MCF 10A (cell line): ENCODE measurements at places on chromosomes 13 and 19. TPM values are rescaled to one million over a fixed set of nuclear protein-coding genes. Genes with fewer than 3 reads are reported as not detected.

DNA sequence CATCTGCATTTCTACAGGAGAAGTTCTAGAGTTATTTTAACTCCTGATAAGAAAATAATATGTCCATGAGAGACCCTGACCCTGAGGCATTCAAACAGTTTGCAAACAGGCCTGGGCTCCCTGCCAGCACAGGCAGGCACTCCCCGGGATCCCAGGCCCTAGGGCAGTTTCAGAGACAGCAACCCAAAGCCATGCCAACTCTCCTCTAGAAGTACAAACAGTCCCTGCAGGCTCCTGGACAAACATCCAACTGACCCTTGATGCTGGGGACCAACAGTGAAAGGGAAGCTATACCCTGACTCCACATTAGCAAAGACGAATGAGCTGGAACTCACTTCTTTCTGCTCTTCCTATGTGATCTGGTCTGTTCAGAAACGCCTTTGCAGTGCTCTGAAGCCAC, 44.8 kb downstream of the CCDC70 start:
- peaks cover 21% of the 10 kb centered on the region for H3K27me3 ChIP-seq
- peaks cover 14% of the 10 kb centered on the region for H3K4me1 ChIP-seq
- H3K36me3 ChIP-seq = no peaks in the 10 kb centered on the region
- no peak overlapping the region for H3K27ac ChIP-seq
- DNase-seq = peak; percentile 69

- no peak for DNase-seq
- H3K4me1 ChIP-seq = no peaks in the 10 kb centered on the region
- no peak overlapping the region for H3K27ac ChIP-seq
Observed at GRCh38 chr13:91889641-91890040, 491.2 kb downstream of the GPC5 start.

DNA sequence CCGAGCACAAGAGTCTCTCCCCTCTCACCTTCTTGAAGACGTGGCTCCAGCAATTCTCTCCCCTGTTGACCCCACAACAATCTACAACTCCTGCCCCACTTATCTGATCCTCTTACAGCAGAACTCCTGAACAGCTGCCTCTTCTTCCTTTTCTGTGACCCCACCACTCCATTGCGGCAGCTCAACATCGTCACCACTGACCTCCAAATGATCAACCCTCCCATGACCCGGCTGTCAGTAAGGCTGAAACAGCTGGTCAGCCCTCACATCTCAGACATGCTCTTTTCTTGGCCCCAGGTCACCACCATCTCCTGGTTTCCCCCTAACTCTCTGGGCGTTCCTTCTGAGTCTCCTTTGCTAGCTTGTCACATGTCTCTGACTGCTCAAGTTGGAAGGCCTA, 1.8 kb downstream of the EXOSC5 start:
- H3K27me3 ChIP-seq = no peaks in the 10 kb centered on the region
- DNase-seq = no peak
- H3K27ac ChIP-seq = peak overlapping the region; percentile 76

- H3K4me3 ChIP-seq = no peak overlapping the region
- no peak for DNase-seq
- no peaks in the 10 kb centered on the region for H3K27me3 ChIP-seq
- H3K4me1 ChIP-seq = no peaks in the 10 kb centered on the region
- no peaks in the 10 kb centered on the region for H3K36me3 ChIP-seq
Observed at GRCh38 chr13:22399801-22400420, 729.0 kb downstream of the FGF9 start.

Gene ZNF30
- total RNA-seq = 2.3 and 4.0 TPM in 2 replicates

DNA sequence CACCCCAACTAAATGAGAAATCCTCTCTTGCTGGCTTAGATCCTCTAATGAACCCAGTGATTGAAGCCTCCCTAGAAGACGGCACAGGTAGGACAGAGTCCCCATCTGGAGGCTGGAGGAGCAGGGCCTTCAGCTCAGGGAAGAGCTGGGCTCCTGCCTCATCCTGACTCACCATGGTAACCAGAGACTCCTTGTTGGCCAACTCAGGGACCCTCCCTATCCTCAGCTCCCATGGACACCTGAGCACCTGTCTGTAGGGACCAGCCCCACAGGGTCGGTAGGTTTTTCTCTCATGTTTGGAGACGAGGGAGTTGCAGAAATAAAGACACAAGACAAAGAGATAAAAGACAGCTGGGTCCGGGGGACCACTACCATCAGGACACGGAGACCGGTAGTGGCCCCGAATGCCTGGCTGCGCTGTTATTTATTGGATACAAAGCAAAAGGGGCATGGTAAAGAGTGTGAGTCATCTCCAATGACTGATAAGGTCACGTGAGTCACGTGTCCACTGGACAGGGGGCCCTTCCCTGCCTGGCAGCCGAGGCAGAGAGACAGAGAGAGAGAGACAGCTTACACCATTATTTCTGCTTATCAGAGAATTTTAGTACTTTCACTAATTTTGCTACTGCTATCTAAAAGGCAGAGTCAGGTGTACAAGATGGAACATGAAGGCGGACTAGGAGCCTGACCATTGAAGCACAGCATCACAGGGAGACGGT, 26.6 kb downstream of the SIGLEC7 start:
- H3K4me1 ChIP-seq = no peaks in the 10 kb centered on the region
- no peaks in the 10 kb centered on the region for H3K36me3 ChIP-seq
- no peak overlapping the region for H3K4me3 ChIP-seq
- no peak overlapping the region for H3K27ac ChIP-seq
- H3K27me3 ChIP-seq = no peaks in the 10 kb centered on the region

DNA sequence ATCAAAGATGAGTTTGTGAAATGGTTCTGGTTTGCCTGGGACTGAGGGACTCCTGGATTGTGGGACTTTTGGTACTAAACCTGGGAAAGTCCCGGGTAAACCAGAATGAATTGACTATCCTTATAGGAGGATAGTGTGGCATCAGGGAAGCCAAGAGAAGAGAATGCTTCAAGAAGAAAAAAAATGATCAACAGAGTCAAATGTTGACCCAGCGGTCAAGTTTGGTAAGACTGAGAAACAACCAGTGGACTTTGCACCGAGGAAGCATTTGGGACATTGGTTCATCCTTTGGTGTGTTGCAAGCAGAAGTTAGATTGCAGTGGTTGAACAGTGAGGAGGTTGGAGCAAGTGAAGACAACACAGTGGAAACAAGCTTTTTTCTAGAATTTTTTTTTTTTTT, 33.5 kb downstream of the CLEC17A start:
- no peaks in the 10 kb centered on the region for H3K27me3 ChIP-seq
- no peaks in the 10 kb centered on the region for H3K4me1 ChIP-seq
- H3K27ac ChIP-seq = no peak overlapping the region
- no peaks in the 10 kb centered on the region for H3K36me3 ChIP-seq
- no peak for DNase-seq
- H3K4me3 ChIP-seq = no peak overlapping the region

DNA sequence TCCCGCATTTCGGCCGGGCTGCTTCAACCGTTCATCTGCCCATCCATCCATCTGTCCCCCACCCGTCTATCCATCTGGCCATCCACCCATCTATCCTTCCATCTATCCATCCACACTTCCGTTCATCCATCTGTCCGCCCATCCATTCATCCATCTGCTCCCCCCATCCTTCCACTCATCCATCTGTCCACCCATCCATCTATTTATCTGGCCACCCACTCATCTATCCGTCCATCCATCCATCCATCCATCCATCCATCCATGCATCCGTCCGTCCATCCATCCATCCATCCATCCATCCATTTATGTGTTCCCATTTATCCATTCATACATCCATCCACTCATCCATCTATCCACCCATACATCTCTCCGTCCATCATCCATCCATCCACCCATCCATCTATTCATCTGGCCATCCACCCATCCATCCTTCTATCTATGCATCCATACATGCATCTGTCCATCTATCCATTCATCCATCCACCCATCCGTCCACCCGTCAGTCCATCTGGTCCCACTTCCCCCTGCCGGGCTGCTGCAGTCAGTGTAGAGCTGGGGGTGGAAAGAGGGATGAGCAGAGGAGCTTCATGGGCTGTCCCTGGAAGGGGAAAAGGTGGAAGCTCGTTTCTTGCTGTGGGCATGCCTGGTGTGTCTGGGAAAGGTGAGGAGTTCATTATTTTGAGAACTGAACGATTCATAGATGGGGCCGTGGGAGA, 722 bp downstream of the HSD11B1L start:
- H3K4me3 ChIP-seq = peak overlapping the region; percentile 76
- peak overlapping the region; percentile 32 for H3K27ac ChIP-seq
- H3K36me3 ChIP-seq = no peaks in the 10 kb centered on the region

- H3K36me3 ChIP-seq = no peaks in the 10 kb centered on the region
- H3K4me3 ChIP-seq = no peak overlapping the region
- no peak overlapping the region for H3K27ac ChIP-seq
- H3K4me1 ChIP-seq = no peaks in the 10 kb centered on the region
- H3K27me3 ChIP-seq = no peaks in the 10 kb centered on the region
- no peak for DNase-seq
Observed at GRCh38 chr13:73742982-73743381, 391.2 kb downstream of the KLF12 start.

DNA sequence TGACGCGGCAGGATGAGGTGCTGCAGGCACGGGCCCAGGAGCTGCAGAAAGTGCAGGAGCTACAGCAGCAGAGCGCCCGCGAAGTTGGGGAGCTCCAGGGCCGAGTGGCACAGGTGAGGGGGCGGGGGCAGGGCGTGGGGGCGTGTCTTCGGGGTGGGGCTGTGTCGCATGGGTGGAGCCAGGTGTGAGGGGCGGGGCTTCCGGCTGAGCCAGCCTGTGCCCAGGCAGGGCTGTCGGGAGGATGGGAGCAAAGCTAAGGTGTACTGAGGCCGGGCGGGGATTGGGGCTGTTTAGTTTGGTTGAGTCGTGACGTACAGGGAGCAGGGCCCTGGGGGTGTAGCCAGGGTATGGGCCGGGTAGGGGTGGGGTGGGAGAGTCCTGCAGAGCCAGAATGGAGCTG, 62.3 kb downstream of the KCNC3 start:
- no peaks in the 10 kb centered on the region for H3K36me3 ChIP-seq
- H3K4me1 ChIP-seq = no peaks in the 10 kb centered on the region
- no peak overlapping the region for H3K27ac ChIP-seq
- no peak for DNase-seq

DNA sequence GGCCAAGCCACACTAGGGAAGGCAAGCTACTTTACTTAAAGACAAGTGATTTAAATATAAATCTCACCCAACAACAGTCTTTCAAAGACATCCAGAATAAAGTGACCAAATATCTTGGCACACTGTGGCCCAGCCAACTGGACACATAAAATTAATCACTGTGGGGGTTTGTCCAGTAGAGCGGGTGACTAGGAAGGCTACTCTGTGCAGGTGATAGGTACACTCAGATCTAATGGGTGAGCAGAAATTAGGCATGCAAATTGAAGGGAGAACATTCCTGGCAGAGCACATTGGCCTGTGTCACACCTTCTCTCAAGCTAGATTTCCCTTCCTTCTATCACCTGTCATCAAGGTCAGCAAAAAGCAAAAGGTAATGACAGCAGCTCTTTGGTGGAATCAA, 23.4 kb upstream of the CYSLTR2 start:
- no peak overlapping the region for H3K4me3 ChIP-seq
- no peak for DNase-seq
- no peak overlapping the region for H3K27ac ChIP-seq
- H3K36me3 ChIP-seq = no peaks in the 10 kb centered on the region
- no peaks in the 10 kb centered on the region for H3K27me3 ChIP-seq

Gene SCN1B
- 0.19 and 0.27 TPM in 2 replicates for total RNA-seq

Gene KL
- not detected in 2 replicates for total RNA-seq

Gene NLRP5
- total RNA-seq = not detected in 2 replicates

DNA sequence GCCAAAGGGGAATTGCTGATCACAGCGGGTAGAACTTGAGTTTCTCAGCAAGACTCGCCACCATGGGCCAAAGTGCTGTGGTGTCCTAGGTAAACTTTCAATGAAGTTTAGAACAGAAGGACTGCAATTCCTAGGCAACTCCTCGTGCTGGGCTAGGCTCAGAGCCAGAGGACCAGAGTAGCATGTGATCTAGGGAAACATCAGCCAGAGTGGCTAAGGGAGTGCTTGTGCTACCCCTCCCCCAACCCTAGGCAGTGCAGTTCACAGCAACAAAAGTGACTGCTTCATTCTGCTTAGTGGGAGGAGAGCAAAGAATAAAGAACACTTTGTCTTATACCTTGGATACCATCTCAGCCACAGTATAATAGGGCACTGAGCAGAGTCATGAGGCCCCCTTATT, 1658.6 kb upstream of the MIR17HG start:
- H3K4me3 ChIP-seq = no peak overlapping the region
- DNase-seq = no peak
- H3K4me1 ChIP-seq = peaks cover 12% of the 10 kb centered on the region
- H3K27me3 ChIP-seq = no peaks in the 10 kb centered on the region
- no peak overlapping the region for H3K27ac ChIP-seq

- no peak for DNase-seq
- no peak overlapping the region for H3K4me3 ChIP-seq
- H3K27ac ChIP-seq = no peak overlapping the region
- no peaks in the 10 kb centered on the region for H3K27me3 ChIP-seq
Observed at GRCh38 chr13:26420282-26420960, 137.1 kb upstream of the WASF3 start.

GRCh38 chr13:113848431-113849260, 15.2 kb downstream of the GAS6 start:
- H3K27me3 ChIP-seq = no peaks in the 10 kb centered on the region
- no peak overlapping the region for H3K27ac ChIP-seq
- peak; percentile 86 for DNase-seq
- peaks cover 20% of the 10 kb centered on the region for H3K4me1 ChIP-seq

Gene IGFL3
- not detected in 2 replicates for total RNA-seq

DNA sequence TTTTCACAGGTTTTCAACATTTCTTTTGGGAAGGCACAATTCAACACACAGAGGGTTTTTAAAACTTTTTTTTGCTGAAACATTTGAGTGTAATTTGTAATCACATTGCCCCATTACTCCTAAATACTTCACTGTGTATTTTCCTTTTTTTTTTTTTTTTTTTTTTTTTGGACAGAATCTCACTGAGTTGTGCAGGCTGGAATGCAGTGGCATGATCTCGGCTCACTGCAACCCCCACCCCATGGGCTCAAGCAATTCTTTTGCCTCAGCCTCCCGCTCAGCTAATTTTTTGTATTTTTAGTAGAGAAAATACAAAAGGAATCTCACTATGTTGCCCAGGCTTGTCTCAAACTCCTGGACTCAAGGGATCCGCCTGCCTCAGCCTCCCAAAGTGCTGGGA, 14.8 kb upstream of the DNAJC15 start:
- peak overlapping the region; percentile 63 for H3K27ac ChIP-seq
- no peak overlapping the region for H3K4me3 ChIP-seq
- peaks cover 5% of the 10 kb centered on the region for H3K36me3 ChIP-seq
- no peaks in the 10 kb centered on the region for H3K27me3 ChIP-seq

- H3K27me3 ChIP-seq = peaks cover 90% of the 10 kb centered on the region
- no peak overlapping the region for H3K4me3 ChIP-seq
- H3K4me1 ChIP-seq = no peaks in the 10 kb centered on the region
- H3K36me3 ChIP-seq = peaks cover 4% of the 10 kb centered on the region
Observed at GRCh38 chr19:41064974-41065569, 23.2 kb upstream of the CYP2A13 start.
